ENCODE measurements at places on chromosomes 2 and 18. TPM values are rescaled to one million over a fixed set of nuclear protein-coding genes. Genes with fewer than 3 reads are reported as not detected.
A peak's percentile ranks its signal among the peaks of the same experiment; 100 is the strongest.

GRCh38 chr2:217151509-217152206 is 291.8 kb upstream of the TNP1 start:
- no peak for DNase-seq

The MEP1B gene
- 0.17 TPM for polyA plus RNA-seq

DNA sequence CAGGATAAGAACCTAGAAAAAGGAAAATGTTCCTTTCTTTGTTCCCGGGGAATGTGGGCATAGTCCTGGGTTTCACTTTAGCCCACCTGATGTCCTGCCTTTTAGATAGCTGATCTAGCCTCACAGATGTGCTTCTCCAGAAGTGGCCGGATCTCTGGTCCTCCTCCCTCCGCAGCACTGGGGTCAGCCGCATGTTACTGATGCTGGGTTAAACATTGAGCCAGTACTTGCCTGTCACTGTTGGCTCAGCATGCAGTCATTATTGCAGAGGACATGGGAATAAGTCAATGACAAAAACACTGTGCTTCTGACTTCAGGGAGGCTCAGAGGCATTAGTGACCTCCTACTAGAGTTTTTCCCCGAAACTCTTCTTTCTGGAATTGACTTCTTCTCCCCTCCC is 27.6 kb downstream of the NCK2 start:
- DNase-seq, result no peak

- DNase-seq, result no peak
Measured at GRCh38 chr2:74759986-74760385, 73.9 kb upstream of the HK2 start.

The KLHL14 gene
- 28.0 TPM for polyA plus RNA-seq

The GBX2 gene
- polyA plus RNA-seq, result 0.70 TPM

- DNase-seq, result no peak
Measured at GRCh38 chr2:149342509-149342908, 12.1 kb downstream of the LYPD6 start.

DNA sequence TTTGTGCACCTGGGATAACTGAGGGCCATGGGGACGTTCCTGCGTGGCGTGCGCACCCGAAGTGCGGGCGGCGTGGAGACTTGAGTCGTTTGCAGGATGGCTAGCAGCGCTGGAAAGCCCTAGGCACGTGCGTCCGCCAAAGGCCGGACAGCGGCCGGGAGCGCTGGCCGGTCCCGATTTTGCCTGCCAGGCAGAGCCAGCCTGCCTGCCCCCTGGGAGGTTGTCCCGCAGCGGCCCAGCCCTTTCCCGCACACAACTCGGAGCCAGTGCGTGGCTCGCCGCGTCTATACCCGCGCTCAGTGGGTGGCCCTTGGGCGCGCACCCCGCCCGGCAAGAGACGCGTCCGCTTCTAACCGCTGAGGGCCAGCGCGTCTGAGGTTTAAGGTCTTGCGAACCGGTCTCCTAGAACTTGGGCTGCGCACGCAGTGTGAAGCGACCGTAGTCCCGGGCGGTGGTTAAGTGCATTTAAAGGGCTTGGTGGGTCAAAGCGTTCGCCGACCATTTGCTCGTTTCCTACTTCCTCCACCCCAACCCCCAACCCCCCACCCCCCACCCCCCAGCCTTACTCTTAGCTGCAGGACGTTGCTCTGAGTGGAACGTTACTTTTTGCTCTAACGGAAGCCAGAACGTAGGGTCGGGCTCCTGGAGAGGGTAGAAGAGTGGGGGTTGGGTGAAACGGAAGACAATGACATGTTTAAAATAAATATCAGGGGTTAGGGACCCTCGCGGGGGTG is 627 bp downstream of the CDCA7 start:
- DNase-seq, result peak; percentile 36

- no peak for DNase-seq
Measured at GRCh38 chr2:27288610-27289009, 6.4 kb downstream of the TRIM54 start.

DNA sequence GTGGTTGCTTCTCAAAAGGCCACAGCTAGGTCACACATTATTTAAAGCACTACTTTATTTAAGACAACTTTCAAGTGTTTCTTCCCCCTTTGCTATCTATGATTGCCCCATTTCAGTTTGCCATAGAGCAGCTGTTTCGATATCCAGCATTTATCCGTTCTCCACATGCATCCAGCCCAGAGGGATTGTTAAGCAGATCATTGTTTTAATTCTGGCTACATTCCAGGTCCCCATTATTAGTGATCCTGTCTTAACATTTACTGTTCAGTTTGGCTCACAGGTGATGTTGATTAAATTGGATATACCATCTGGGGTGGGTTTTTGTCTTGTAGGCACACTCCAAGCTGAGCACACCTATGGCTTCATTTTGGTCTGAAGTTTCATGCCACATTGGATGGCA is 638.7 kb downstream of the ZEB2 start:
- no peak for DNase-seq

GRCh38 chr2:47064106-47064505 is 91.0 kb downstream of the STPG4 start:
- no peak for DNase-seq

DNA sequence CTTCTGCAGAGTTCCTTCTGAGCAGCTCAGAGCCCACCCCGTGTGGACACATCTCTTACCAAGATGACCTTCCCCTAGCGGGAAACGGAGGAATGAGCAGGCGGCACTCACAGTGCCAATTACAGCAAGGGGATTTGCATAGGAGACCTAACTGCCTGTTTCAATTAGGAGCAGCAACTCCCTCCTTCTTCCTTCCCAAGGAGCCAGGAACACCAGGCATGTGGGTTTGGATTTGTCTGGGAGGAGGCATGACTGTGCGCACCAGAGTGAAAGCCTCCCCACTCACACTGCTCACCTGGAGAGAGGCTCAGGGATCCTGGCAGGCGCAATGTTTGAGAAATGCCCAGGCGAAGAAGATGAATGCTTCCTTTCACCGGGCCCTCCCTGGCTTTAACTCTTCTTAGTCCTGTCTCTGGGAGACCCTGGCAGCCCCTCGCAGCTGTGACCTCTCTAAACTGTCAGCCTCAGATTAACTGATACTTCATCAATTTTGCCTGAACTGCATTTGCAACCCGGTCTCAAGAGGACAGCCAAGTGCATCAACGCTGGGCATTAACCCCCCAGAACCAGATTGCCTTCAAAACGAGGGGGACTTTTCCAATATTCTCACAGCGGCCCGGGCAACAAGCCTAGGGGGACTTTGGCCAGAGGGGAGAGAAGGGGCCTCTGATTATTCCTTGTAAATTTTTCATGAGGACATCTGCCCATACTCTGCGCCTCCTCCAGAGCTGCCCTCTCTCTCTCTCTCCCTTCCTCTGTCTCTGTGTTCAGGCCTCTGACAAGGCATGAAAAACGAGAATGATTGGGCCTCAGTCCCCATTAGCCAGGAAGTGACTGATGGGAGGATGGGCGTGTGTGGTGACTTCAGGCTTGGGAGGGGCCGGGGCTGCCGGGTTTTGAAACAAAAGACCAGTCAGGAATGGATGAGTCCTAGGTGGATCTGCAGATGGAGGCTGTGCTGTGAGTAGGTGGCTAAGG is 93.8 kb downstream of the CMPK2 start:
- no peak for DNase-seq

The ACMSD gene
- polyA plus RNA-seq, result 42.5 TPM

GRCh38 chr2:187655001-187655400 is 100.8 kb upstream of the TFPI start:
- DNase-seq, result no peak

The HRH4 gene
- 0.10 TPM for polyA plus RNA-seq

The FAM117B gene
- 27.9 TPM for polyA plus RNA-seq

- no peak for DNase-seq
Measured at GRCh38 chr2:197760293-197760657, 24.8 kb downstream of the BOLL start.

The SEPTIN2 gene
- 635 TPM for polyA plus RNA-seq

GRCh38 chr2:147451902-147452515 is 392.8 kb upstream of the ACVR2A start:
- no peak for DNase-seq

GRCh38 chr2:127101048-127101611 is 5.8 kb downstream of the BIN1 start:
- DNase-seq, result no peak

GRCh38 chr2:28327581-28327955 is 65.1 kb upstream of the FOSL2 start:
- no peak for DNase-seq

DNA sequence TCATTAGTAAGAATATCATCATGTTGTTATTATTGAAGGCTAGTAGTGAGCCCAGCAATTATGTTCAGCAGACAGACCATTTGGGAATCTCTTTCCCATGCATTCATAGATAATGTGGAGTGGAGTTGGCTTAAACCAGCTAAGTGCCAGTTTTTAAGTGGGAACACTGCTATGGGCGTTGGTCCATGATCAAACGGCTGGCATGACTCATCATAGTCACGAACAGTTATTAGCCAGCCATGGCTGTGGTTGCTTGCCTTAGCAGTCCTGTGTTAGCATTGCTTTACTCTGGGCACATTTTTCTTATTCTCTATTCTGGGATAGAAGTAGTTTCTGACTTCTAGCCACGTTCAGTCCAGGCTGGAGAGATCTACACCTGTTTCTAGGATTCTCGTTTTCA is 17.7 kb downstream of the EIF4E2 start:
- DNase-seq, result no peak

The TMEM247 gene
- not detected for polyA plus RNA-seq

- no peak for DNase-seq
Measured at GRCh38 chr18:10530002-10530401, 4.2 kb downstream of the NAPG start.

GRCh38 chr2:162422894-162423293 is 79.0 kb downstream of the GCA start:
- DNase-seq, result no peak

- no peak for DNase-seq
Measured at GRCh38 chr2:240701736-240702639, 10.3 kb downstream of the AQP12A start.

The SAG gene
- 0.09 TPM for polyA plus RNA-seq

DNA sequence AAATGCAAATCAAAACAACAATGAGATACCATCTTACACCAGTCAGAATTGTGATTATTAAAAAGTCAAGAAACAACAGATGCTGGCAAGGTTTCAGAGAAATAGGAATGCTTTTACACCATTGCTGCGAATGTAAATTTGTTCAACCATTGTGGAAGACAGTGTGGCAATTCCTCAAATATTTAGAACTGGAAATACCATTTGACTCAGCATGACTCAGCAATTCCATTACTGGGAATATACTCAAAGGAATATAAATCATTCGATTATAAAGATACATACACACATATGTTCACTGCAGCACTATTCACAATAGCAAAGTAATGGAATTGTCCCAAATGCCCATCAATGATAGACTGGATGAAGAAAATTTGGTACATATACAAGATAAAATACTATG is 516.7 kb downstream of the ERBB4 start:
- no peak for DNase-seq

DNA sequence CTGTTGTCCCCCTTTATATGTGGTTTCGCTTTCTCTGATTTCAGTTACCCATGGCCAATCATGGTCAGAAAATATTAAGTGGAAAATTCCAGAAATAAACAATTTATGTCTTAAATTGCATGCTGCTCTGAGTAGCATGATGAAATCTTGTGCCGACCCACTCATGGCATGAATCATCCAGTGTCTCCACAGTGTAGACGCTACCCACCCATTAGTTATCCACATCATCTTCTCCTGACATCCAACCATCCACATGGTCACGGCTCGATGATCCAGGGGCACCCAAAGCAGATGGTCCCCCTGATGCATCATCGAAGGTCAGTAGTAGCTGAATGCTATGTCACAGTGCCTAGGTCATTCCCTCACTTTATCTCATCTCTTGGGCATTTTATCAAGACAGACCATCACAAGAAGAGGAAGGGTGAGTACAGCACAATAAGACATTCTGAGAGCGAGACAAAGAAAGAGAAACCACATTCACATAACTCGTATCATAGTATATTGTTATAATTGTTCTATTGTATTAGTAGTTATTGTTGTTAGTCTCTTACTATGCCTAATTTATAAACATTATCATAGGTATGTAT is 44.1 kb upstream of the ACKR3 start:
- DNase-seq, result no peak

DNA sequence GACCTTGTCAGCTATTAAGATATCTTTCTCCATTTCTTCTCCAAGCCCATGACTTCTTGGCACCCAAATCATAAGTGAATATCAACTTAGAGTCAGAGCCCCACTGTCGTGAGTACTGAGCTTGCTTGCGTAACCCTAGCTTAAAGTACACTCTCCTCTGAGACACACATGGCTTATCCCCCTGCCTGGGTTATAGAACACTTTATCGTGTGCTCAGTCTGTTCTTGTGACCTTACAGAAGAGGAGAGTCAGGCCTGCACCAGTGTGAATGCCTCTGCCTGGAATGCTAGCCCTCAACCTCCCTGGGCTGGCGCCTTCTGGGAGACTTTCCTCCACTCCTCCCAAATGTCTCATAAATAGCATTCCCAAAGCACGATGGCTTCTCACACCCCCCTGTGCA is 79.3 kb downstream of the CEP192 start:
- no peak for DNase-seq

GRCh38 chr2:222582928-222583327 is 73.0 kb downstream of the FARSB start:
- DNase-seq, result no peak
